ENCODE measurements at places on chromosomes 5 and 9.

DNA sequence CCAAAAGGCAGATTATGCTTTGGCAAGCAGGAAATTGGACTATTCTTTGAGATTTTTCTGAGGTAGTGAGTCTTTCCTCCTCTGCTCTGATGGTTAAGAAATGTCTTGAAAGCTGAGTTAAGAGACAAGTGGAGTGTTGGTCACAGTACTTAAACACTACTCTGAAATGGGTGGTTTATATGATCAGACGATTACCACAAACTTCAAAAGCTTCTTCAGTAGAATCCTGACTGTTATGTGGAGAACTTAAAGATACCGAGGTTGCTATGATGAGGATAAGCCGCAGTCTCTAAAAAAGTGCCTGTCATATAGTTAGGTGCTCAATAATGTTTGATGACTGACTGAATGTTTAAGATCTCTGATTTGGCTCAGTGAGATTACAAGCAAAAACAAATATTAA, 24.3 kb downstream of the GCNT4 start:
- no peak for DNase-seq

DNA sequence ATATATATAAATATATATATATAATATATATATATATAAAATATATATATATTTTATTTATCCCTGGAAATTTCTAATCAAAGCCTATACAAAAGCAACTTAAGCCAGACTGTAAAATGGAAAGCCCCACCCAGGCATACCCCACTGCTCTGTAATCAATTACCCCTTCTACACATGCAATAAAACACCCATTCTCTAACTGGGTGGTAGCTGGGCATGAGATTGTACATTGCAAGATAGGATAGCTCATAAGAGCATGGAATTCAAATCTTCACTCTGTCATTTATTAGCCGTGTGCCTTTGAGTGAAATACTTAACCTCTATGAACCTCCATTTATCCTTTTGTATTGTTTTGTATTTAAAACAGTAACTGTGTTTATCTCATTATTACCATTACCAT, 405.3 kb upstream of the SLC30A5 start:
- no peak for DNase-seq

- DNase-seq = no peak
Observed at GRCh38 chr5:59798862-59799667, 94.5 kb downstream of the PDE4D start.

GRCh38 chr9:121567500-121568342, 68.1 kb upstream of the GGTA1 start:
- no peak for DNase-seq

- DNase-seq = no peak
Observed at GRCh38 chr9:127479507-127480081, 28.3 kb downstream of the LRSAM1 start.

GRCh38 chr9:115495836-115496235, 377.9 kb upstream of the TNC start:
- DNase-seq = no peak

Data from stimulated activated CD4-positive, alpha-beta T cell treated with anti-CD3 and anti-CD28 coated beads, Interleukin-15, amount 100 ng/mL, for 48 hours (primary cell).